Suprapubic skin (tissue), 4 donors: ENCODE measurements at places on chromosomes 2 and 18. TPM values are rescaled to one million over a fixed set of nuclear protein-coding genes. Genes with fewer than 3 reads are reported as not detected.

Gene ECEL1
- total RNA-seq, result 0.83 TPM

DNA sequence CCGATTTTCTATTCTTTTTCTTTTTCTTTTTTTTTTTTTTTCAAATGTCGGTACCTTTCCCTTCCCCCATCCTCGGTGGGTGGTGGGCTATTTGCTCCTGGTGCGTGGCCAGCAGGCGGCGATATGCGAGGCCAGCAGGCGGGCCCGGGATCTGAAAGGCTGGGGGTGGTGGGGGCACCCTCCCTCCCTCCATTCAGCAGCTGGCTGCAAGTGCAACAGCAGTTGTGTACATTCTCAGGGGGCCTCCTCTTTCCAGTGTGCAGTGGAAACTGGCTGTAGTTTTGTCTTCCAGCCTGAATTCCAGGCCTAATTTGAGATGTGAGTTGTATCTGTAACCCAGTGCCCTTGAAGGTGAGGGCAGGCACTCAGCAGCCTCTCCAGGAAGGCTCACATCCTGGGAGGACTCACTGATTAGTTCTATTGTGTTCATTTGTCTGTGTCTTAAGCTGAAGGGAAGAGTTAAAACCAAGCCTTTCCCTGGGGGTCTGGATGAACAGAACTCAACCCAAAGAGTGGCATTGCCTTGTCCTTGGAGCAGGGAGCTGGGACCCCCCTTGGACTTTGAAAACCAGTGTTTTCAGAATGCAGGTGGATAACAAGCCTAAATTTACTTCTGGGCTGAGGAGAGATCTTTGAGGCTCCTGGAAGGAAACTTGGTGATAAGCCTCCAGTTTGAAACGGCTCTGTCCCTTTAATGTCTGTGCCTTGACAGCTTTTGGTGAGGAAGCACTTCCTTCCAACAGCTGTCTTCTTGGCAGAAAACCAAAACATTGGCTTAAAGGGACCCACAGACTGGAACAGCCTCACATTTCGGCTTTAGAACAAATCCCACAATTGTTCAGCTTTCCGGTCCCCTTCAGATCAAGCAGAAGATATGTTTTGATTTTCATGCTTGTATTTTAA, 3.3 kb downstream of the MYCN start:
- DNase-seq, result peak; percentile 37
- no peak overlapping the region for H3K27ac ChIP-seq
- peaks cover 43% of the 10 kb centered on the region for H3K27me3 ChIP-seq
- H3K36me3 ChIP-seq, result peaks cover 3% of the 10 kb centered on the region
- H3K4me1 ChIP-seq, result peaks cover 44% of the 10 kb centered on the region

DNA sequence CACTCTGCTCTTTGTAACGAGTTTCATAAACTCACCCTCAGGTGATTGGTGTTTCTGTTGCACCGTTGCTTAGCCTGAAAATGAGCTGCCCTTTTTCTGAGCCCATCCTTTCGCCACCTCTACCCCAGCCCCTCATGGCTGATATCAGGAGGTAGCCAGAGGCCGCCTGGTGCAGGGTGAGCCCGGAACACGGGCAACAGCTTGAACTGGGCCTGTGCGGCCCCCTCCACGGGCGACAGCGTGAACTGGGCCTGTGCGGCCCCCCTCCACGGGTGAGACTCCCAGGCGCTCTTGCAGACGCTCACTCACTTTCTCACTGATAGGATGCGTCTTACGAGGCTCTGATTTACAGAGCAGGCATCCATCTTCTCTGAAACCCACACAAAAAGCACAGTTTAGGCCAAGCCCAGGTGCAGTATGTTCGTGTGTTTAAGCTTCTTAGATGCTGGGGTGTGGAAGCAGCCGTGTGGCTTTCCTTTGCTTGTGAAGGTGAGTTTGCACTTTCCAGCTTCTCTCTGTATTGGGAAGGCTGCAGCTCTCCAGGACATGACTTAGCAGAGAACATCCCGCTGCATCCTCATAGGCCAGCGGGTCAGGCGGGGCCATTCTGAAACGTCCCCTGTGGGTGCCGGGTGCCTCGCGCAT, 83.5 kb downstream of the NFATC1 start:
- H3K4me3 ChIP-seq, result no peak overlapping the region
- no peak overlapping the region for H3K27ac ChIP-seq
- H3K36me3 ChIP-seq, result peaks cover 8% of the 10 kb centered on the region

DNA sequence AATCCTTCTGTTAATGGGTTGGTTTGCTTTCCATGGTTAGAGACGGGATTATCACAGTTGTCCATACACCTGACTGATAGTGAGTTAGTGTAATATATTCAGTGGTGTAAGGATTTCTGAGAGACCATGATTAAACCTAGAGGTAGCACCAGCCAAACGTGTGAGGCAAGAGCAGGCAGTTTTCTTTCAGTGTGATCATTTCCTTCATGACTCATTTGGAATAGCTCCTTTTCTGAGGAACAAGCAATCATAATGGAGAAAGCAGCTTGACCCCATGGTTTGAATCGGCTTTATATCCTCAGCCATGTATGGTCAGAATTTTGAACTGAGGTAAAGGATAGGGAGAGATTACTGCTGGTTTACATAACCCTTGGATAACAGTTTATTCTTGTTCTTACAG, 2.9 kb downstream of the MXD1 start:
- no peak for DNase-seq
- H3K4me3 ChIP-seq, result no peak overlapping the region
- H3K4me1 ChIP-seq, result peaks cover 41% of the 10 kb centered on the region
- no peak overlapping the region for H3K27ac ChIP-seq
- H3K36me3 ChIP-seq, result peaks cover 33% of the 10 kb centered on the region

Gene SERPINB5
- total RNA-seq, result 636 TPM

DNA sequence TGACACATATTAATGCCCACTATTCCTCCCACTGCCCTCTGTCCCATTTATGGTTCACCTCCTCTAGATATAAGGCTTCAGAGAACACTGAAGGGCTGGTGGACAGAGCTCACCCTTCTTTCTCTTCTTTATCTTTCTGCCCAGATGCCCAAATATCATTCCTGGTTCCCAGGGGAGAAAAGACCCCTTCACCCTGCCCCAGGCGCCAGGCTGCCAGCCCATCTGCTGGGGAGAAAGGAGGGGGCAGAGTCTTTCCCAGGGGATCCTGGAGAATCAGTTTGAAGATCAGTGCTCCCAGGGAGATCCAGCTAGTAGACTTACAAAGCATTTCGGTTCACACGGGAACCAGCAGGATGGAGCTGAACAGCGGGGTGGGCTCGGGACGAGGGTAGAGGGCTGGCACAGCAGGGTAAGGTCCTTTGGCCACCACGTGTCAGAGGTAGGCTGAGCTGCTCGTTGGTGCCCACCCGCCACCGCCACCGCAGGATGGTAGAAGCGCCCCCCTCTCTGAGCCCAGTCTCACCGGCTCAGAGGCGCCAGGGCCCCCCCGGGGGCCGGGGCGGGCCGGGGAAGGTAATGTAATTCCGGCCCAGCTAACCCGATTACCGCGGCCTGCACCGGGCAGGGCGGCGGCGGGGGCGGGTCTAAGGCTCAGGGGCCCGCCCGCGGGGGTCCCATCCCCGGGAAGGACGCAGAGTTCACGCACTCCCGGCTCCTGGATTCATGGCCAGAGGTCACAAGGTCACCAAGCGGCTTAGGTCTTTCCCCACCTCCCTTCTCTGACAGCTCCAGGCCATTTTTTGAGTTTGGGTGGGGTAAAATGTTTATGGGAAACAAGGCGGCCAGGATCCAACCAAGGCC, 1.3 kb upstream of the TLX2 start:
- no peak for DNase-seq
- peaks cover 88% of the 10 kb centered on the region for H3K27me3 ChIP-seq
- no peak overlapping the region for H3K4me3 ChIP-seq
- H3K36me3 ChIP-seq, result no peaks in the 10 kb centered on the region

DNA sequence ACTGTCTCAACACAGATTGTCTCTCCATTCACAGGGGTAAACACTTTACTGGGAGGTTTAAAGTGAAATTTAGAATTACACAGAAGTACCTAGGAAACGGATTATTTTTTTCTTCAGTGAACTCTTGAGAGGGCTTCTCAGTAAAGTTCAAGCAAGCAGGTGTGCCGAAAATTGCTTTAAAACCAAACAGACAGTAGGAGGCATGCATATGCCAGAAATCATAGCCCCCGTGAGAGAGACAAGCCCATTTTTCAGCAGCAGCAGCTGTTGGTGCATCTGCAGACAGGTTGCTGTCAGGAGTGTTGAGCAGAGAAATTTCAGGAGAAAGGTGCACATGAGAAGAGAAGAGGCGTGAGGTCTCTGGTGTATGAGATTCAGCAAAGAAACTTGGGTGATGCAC, 2115.5 kb upstream of the CELF4 start:
- H3K36me3 ChIP-seq, result no peaks in the 10 kb centered on the region
- DNase-seq, result no peak
- no peak overlapping the region for H3K27ac ChIP-seq

Gene SRD5A2
- total RNA-seq, result not detected

- H3K4me3 ChIP-seq, result no peak overlapping the region
- no peak for DNase-seq
These were observed 635.1 kb upstream of the DDX18 start for GRCh38 chr2:117179405-117179804.

DNA sequence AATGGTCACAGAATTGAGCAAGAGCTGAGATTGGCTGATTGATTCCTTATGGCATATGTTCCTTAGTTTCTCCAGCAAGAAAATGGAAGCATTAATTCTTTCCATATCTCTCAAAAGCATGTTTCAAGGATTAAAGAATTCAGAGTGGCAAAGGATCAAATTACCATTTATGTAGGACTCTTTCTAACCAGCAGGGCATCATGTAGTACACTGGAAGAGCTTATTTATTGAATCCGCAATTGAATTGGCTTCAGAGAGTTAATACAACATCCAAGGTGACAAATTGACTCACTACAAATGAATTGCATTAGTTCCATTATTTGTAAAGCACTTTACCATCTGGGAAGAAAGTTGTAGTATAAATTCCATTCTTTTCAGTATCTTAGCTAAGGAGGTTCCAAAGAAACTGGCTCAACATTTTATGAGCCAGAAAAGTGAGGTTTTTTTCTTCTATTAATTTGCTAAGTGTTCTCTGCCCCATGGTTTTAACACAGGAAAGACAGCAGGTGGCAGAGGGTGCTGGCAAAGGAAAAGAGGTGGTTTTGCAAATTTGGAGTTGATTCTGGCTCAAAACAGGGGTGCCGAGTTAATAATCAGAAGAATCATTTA, 409.9 kb downstream of the MTX2 start:
- DNase-seq, result no peak
- no peak overlapping the region for H3K27ac ChIP-seq
- no peak overlapping the region for H3K4me3 ChIP-seq
- H3K27me3 ChIP-seq, result no peaks in the 10 kb centered on the region

DNA sequence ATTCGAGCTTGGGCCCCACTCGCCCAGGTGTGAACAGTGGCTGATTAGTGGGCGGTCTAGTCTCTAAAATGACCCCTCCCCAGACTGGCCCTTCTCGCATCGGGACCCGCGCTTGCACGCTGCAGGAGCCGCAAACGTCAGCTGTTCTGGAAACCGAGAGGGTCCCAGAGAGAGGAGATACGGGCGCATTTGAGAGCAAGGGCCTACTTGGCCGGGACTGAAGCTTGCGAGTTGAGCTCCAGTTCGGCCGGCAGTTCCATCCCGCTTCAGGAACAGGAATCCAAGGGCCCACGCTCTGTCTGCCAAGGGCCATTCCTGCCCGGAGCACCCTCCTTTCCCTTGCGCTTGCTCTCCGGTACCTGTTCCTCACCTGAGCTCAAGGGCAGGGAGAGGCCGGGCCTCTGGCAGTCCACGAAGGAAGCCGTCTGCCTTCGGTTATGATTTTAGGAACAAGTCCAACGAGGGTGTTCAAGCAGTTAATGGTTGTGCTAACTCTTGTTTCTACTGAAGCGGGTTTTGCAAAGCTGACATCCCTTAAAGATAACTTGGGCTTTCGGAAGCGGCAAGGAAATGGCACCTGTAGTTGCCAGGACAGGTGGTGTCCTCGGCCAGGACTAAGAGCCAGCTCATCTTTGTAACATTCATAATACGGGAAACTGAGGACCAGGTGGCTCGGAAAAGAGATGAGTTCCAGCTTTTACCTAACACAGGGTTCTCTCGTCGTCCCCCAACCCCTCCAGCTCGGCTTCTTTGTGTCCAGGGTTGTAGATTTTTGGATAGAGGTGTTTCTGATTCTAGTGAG, 3.9 kb upstream of the DLX1 start:
- no peak for DNase-seq
- H3K4me3 ChIP-seq, result no peak overlapping the region
- peaks cover 44% of the 10 kb centered on the region for H3K4me1 ChIP-seq
- no peaks in the 10 kb centered on the region for H3K36me3 ChIP-seq

Gene DUSP2
- 58.1 TPM for total RNA-seq
